Cortex of kidney (tissue), 1 donor: ENCODE measurements at places on chromosomes 3 and 15.

GRCh38 chr3:3227640-3228039 lies 48.1 kb upstream of the CRBN start:
- DNase-seq: no peak

GRCh38 chr15:48566668-48567067 lies 78.8 kb downstream of the FBN1 start:
- DNase-seq: no peak

- no peak for DNase-seq
Measured at GRCh38 chr15:70539912-70540530, 223.3 kb downstream of the UACA start.

- DNase-seq: no peak
Measured at GRCh38 chr3:101379658-101380376, 59.4 kb upstream of the IMPG2 start.

- DNase-seq: no peak
Measured at GRCh38 chr15:80415358-80415670, 11.1 kb downstream of the ARNT2 start.

DNA sequence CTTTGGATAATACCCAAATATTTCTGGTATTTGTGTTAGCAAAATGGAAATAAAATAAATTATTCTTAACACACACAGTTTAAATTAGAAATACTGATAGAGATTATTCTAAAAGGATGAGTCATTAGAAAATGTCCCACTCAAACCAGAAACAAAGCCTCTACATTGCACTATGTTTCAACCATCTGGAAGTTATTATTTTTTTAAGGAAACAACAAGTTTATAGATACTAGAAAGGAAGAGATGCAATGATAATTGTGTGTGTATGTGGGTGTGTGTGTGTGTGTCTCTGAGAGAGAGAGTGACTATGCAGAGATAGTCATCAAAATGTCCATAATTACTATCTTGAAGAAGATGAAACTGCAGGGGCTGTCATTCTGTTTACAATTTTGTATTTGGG lies 1340.5 kb downstream of the ROBO1 start:
- DNase-seq: no peak

DNA sequence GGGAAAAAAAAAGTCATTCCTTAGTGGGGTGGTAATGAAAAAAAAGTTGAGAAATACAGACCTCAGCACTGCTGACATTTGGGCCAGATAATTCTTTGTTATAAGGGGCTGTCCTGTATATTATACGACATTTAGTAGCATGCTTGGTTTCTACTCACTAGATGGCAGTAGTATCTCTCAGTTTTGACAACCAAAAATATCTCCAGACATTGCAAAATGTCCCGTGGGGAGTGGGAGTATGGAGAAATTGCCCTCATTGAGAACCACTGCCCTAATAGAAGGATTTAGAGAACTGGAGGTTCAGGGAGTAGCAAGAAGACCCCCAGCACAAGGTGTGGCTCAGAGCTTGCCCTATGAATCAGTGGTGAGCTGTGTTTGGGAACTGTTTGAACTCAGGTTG lies 28.6 kb upstream of the TEX264 start:
- no peak for DNase-seq

DNA sequence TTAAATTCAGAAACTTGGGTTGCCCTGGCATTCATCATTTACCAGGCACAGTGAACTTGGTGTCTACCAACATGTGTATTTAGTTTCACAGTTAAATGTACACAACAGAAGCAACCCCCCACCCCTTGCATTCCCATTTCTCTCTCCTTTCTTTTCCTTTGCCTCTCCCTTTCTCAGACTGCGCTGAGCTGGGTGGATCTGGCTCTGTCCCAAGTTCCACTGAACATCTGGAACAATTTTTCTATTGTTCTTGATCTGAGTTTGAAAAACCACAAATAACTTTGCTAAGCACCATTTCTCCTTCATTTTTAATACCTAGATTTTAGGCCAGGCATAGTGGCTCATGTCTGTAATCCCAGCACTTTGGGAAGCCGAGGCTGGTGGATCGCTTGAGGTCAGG lies 242.2 kb downstream of the ABHD5 start:
- DNase-seq: no peak

- DNase-seq: no peak
Measured at GRCh38 chr3:189724356-189724755, 93.2 kb downstream of the TP63 start.

- DNase-seq: no peak
Measured at GRCh38 chr3:45553469-45553974, 41.0 kb upstream of the LIMD1 start.

GRCh38 chr3:104102386-104102785 lies 1264.3 kb upstream of the ALCAM start:
- no peak for DNase-seq

DNA sequence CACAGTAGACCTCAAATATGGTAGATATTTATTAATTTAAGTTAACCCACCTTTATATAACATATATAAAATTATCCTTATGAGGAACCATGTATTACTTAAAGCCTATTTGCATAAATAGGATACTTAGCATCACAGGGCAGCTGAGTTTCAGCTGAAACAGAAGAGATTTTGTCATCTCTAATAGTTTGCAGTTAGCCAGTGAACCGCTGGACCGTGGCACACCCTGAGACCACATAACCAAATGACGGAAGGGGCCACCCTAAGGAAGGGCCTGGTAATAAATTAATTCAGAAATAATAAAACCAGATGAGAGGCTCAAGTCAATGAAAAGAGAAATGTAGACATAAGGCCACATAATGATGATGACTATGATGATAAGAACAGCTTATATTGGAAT lies 107.7 kb downstream of the MYO5A start:
- no peak for DNase-seq

DNA sequence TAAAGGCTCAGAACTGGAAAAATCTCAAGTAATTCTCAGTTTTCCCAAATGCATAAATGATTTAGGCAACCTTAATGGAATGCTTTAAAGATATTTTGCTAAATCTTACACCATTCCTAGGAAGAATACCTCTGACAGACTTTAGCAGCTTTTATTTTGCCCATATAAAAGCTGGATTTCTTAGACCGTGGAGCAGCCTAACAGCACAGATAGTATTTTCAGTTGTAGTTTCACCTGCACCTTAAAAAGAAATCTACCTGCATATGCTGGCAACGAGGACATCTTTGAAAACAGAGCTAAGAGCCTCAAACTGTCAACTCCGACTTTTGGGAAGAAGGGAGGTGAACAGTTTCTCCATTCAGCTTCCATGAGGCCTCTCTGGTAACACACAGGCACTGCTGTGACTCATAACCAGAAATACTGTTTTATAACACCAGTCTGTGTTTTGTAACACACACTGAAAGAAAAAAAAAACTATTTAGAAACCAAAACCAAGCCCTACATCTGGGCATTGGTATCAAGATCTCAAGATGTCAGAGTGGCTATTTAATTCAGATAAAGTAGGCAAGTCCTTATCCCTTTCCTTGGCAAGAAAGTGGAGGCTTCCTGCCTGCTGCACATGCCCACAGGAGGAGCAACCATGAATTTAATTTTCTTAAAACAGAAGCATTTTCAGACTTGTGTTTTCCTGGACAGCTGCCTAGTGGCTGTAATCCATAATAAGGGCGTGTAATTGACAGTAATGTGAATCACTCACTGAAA lies 181.5 kb upstream of the ICE2 start:
- DNase-seq: no peak

DNA sequence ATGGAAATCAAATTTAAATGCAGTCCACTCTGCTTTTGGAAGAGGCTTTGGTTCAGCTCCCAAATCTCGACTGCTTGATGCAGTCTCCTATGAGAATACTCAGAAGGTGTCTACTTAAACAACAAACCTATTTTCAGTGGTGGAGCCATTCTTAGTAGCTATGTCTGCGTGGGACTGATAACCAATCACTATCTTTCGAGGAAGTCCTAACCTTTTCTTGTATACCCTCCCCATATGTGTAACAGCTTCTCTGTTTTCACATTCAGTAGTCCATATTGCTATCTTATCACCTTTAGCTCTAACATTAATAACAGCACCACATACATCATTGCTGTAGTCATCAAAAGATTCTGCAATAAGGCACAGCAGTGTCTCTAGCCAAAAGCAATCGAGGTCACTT lies 333.0 kb upstream of the ATP11B start:
- no peak for DNase-seq

- no peak for DNase-seq
Measured at GRCh38 chr15:50819344-50819743, 53.8 kb upstream of the SPPL2A start.

GRCh38 chr3:20539666-20540065 lies 353.7 kb upstream of the SGO1 start:
- no peak for DNase-seq

GRCh38 chr3:134699141-134699711 lies 48.4 kb upstream of the KY start:
- no peak for DNase-seq

GRCh38 chr3:105322570-105323273 lies 44.0 kb upstream of the ALCAM start:
- no peak for DNase-seq

GRCh38 chr3:152403632-152404066 lies 134.9 kb downstream of the MBNL1 start:
- DNase-seq: no peak

GRCh38 chr3:27907148-27907547 lies 185.0 kb upstream of the EOMES start:
- DNase-seq: no peak

DNA sequence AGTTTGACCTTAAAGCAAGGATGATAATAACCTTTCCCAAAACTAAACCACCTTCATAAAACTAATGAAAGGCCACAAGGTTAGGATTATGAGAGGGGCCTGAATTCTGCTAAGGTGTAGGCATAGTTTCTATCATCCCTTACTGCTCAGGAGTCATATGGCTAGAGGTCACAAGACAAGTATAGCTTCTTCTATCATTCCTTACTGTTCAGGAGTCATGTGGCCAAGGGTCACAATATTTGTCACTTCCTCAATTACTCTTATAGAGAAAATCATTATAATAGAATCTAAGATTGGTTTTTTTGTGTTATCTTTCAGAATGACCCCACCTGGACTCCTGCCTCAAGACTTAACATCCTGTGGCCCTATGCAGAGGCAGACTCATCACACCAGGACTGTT lies 36.6 kb downstream of the HERC1 start:
- no peak for DNase-seq

DNA sequence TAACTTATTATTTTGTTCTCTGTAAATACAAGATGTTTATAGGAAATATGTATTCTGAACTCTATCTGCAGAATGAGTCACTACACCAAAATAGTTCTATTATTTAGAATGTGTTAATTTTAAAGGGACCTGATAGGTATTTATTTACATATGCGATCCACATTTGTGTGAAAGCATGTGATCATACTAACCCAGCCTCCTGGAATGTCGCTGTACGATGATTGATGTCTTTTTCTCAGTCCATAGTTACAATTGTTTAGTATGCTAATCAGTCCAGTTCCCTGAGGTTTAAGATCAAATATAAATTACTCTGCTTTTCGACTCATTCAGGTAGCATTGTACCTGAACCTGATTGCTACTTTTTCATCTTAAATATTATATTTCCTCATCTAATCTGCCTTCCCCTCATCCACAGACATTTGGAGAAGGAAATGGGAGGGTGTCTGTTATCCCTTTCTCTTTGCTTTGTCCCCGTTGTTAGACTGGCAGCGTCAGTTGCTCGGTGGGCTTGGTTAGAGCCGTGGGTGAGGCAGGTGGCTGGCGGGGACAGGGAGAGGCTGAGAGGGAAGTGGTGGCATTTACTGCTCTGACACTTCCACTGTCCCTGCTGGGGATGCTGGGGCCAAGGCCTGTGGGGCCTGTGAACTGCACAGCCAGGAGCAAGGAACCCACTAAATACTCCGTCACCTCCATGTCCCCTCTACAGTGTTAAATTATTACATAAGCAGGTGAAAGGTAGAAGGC lies 27.8 kb upstream of the NR2E3 start:
- DNase-seq: no peak

DNA sequence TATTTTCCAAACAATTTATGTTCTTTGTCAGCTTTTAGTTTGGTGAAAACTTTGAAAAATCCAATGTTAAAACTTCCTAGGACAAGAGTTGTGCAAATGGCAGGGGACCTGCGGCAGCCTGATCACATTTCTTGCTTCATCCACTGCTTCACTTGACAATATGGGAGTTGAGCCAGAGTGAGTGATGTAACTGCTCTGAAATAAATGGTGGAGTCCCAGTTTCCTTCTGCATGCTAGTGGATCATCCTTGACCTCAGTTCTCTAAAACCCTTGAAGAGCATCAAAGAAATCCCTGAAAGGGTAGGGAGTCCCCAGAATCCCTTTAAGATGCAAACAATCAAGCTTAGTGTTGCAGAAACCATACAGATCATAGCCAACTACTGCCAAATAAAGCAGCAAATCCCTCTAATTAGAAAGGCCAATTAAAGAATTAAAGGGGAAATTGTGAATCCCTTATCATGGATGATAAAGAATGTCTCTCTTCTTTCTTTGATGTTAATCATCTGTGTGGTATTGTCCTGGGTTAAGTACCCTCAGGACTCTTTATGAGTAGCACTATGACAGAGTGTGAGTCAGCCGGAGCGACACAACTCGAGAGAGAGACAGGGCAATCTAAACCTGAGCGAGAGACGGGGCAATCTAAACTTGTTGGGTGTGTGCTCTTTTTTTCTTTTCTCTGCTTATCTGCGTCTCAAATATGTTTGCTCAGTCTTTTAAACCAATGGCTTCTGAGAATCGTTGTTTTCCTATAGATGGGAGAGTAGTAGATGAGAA lies 41.8 kb upstream of the GAP43 start:
- no peak for DNase-seq

DNA sequence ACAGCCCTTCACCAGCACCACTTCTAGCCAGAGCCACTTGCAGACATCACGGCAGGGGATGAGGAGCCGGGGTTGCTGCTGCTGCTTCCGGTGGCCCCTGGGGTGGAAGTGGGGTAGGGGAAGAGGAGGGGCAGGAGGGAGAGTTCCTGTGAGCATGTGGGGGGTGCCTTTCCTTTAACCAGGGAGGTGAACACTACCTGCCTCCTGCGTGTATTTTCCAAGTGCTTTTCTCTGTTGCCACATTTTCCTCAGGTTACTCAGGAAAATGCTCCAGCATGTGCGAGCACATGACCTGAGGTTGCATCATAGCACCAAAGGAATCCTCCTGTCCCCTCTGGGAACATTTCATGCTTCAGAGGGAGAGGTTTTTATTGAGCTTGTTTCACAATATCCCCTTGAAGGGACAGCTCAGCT lies 12.2 kb upstream of the SACM1L start:
- DNase-seq: no peak

- DNase-seq: no peak
Measured at GRCh38 chr3:149512073-149512782, 37.7 kb downstream of the TM4SF4 start.

- no peak for DNase-seq
Measured at GRCh38 chr15:89829616-89830440, 15.2 kb upstream of the ANPEP start.

- no peak for DNase-seq
Measured at GRCh38 chr15:38508647-38509046, 54.7 kb downstream of the FAM98B start.
